Stimulated activated naive CD4-positive, alpha-beta T cell treated with Interleukin-2 at 50 U/mL for 16 hours (primary cell): ENCODE measurements at places on chromosomes 6 and 20.

DNA sequence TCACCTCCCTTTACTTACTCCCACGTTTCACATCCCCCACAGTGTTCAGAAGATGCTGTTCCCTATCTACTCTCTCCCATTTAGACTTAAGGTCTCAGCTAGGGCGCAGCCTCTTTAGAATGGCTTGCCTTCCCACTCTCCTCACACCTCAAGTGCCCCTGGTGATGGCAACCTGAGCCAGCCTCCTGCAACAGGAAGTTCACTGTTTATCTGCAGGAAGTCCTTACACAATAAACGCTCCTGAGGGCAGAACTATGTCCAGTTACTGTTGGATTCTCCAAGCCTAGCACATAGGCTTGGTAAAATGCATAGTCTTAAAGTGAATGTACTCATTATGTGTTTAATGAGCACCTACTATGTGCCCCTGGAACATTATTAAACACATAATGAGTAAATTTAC, 21.9 kb upstream of the RAB22A start:
- no peak for DNase-seq

- no peak for DNase-seq
These were observed 60.2 kb downstream of the MRAP2 start for GRCh38 chr6:84093441-84094435.

GRCh38 chr20:4443016-4443415, 278.7 kb upstream of the PRND start:
- no peak for DNase-seq

- DNase-seq, result no peak
These were observed 336 bp upstream of the SMPDL3A start for GRCh38 chr6:122788663-122789181.

- no peak for DNase-seq
These were observed 254.5 kb downstream of the TMEM242 start for GRCh38 chr6:157068691-157069324.

DNA sequence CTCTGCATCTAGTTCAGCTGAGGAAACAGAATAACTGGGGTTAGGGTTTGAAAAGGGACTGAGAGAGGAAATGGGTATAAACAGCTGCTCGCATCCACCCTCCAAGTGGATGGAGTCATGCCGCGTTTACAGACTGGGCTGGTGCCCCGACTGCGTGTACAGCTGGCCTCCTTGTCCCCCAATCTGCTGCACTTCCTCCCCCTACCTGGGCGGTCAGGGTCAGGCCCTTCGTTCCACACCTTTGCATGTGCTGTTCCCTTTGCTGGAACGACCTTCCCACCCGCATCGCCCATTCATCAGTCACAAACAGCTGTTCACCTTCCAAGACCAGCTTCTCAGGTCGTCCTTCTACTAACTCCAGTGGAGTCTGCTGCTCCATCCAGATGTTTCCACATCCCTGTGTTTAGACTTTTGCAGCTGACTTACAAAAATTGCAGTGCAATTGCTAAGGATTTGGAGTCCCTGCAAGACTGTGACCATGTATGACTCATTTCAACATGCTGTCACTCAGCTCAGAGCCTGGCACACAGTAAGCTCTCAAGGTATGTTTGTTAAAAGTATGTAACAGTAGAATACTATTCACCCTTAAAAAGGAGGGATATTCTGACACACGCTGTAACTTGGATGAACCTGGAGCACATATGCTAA, 129.3 kb downstream of the DTNBP1 start:
- no peak for DNase-seq

- DNase-seq, result no peak
These were observed 3.6 kb upstream of the MYO6 start for GRCh38 chr6:75745404-75745803.

DNA sequence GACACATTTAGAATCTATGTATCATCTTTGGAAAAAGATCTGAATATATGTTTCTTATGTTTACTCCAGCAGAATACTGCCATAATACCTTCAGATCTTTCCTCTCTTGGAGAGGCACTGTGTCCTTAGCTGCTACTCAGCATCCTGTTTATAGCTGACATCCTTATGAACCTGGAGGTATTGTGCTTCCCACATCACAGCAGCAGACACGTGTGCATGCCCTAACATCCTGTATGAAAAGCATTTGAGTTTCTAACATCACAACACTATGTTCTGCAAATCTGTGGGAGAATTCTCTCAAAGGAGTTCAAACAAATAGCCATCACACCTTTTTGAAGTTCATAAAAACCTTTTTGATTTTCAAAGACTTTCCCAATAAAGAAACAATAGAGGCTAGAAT, 216.0 kb downstream of the GJA1 start:
- no peak for DNase-seq

GRCh38 chr6:9921366-9921765, 493.5 kb downstream of the TFAP2A start:
- no peak for DNase-seq

DNA sequence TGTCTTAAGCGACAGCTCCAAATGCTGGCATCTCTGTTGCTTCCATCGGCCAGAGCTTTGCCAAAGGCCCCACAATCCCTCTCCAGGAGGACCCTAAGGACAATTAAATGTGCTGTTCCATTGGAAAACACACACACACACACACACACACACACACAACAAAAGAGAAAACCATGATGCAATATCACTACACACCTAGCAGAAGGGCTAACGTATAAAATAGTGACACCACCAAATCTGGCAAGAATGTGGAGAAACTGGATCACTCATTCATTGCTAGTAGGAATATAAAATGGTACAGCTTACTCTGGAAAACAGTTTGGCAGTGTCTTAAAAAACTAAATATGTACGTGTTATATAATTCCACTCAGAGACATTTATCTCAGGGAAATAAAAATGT, 13.0 kb upstream of the TMEM14A start:
- no peak for DNase-seq

DNA sequence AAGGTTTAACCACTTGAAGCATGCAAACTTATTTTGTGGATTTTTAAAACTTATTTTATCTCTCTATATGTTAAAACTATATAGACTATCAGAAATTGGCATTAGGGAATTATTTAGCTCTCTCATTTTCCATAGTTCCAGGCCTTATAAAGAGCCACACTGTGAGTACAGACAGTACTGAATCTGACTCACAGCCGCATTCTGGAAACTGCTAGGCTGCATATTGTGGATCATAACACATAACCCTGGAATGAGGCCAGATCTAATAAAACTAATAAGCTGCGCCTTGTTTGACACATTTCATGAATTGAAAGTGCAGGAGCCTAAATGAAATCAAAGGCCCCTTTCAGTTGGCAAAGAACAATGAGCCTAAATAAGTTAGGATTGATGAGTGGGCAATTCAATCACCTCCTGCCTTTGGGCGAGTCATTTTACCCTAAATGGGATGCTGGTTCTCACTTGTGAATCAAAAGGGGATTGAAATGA, 308.4 kb downstream of the PACRG start:
- no peak for DNase-seq
